NCI-H1930 (cell line): ENCODE measurements at places on chromosomes 7 and 10.

DNA sequence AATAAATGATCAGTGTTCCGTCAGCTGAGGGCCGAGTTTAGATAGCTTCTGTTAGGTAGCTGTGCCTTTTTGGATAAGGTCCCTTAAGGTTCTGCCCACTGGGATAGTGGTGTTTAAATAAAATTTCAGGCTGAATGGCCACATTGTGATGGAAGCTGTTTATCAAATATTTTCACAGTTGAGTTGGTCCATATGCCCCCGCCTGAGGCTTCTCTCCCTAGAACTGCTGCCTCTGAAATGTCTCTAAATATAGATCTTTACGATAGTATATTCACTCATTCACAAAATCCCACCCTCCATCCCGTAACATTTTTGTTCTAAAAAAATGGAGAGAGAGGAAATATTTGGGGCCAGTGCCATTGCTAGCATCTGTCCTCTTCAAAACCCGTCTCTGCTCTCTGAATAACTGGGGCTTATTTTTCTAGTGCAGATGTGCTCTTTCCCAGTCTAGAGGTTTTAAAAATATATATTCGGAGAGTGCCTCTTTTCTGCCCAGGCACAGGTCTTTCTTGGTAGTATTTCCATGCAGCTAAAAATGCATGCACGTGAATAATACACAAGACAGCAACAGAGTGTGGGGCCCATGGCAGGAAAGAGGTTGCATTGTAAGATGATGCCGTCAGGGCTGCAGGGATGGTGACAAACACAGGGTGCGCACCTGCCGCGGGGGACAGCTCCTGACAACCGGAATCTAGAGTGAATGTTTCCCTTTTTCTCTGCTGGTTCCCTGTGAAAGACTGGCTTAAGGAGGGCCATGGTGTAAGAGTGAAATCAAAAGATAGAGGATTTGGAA lies 105.4 kb upstream of the BTBD16 start:
- no peak for DNase-seq

GRCh38 chr7:144487901-144488300 lies 84.4 kb upstream of the NOBOX start:
- no peak for DNase-seq

- DNase-seq: no peak
These were observed 151.3 kb upstream of the ADO start for GRCh38 chr10:62653254-62653653.

- DNase-seq: no peak
These were observed 752.1 kb upstream of the POM121L12 start for GRCh38 chr7:52283335-52283734.

- DNase-seq: no peak
These were observed 96.6 kb downstream of the NOC3L start for GRCh38 chr10:94266091-94266490.

- DNase-seq: no peak
These were observed 473.7 kb downstream of the TYW1 start for GRCh38 chr7:67470256-67470751.

- DNase-seq: no peak
These were observed 74.5 kb upstream of the SEMA3D start for GRCh38 chr7:85261336-85261735.

GRCh38 chr7:114784177-114784576 lies 137.7 kb upstream of the MDFIC start:
- no peak for DNase-seq

GRCh38 chr10:67262675-67263074 lies 336.8 kb downstream of the LRRTM3 start:
- DNase-seq: no peak

- DNase-seq: no peak
These were observed 66.6 kb downstream of the PRKCQ start for GRCh38 chr10:6513476-6513875.

- DNase-seq: no peak
These were observed 83.0 kb upstream of the DNAJB6 start for GRCh38 chr7:157253850-157254249.
